Activated naive CD8-positive, alpha-beta T cell treated with anti-CD3 and anti-CD28 coated beads, Interleukin-2, amount 50 U/mL, for 16 hours (primary cell): ENCODE measurements at places on chromosomes 13 and 19.

DNA sequence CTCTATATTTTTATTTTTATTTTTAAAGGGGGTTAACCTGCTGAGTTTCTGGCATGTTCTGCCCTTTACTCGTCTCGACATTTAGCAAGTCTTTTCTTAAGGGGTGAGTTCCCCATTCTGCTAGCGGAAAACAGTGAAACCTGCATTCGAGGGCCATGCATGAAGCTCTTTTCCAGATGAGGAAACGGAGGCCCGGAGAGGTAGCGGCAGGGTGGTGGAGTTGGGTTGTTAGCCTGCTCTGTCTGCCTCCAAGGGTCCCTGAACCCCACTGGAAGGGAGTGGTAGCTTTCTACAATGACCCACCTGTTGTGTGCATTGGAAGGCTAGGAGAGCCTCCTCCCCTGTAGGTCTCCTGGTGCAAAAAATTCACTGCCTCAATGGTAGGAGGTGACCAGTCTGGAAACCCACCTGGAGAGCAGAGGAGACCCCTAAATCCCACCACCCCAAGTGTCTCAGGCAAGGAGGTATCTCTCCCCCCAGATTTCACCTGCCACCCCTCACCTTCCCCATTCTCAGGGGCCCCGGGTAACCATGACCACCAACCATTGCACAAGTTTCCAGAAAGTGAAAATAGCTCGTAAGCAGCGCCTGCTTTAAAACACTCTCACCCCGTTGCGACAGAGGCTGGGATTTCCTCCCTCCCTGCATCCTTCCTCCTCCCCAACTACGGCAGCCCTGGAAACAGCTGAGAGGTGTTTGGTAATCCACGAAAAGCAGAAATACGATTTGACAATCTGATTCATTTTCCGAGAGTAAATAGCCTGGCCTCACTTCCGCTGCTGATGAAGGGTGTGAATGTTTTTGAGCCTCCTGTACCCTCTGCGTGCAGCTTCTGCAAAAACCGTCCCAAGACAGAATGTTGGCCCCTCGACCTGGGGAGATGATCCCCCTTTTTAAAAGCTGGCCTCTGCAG is 3.5 kb downstream of the KLF2 start:
- DNase-seq, result no peak

DNA sequence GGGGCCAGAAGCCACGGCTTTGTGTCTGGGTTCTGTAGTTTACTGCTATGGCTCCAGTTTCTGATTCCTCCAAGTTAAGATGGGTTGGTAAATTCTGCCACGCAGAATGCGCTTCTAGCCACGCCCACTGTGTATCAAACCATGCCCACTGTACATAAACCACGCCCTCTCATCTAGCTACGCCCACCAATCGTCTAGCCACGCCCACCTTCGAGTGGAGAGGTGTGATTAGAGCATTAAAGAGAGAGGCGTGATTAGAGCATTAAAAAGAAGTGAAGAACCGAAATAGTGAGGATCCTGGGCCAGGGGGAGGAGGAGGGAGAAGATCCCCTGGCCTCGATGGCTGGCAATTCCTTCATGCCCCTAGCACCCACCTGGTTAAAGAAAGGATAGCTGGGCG is 43.7 kb upstream of the ADGRE5 start:
- DNase-seq, result no peak

- no peak for DNase-seq
Observed at GRCh38 chr13:68944272-68944671, 1163.4 kb upstream of the ATXN8OS start.

DNA sequence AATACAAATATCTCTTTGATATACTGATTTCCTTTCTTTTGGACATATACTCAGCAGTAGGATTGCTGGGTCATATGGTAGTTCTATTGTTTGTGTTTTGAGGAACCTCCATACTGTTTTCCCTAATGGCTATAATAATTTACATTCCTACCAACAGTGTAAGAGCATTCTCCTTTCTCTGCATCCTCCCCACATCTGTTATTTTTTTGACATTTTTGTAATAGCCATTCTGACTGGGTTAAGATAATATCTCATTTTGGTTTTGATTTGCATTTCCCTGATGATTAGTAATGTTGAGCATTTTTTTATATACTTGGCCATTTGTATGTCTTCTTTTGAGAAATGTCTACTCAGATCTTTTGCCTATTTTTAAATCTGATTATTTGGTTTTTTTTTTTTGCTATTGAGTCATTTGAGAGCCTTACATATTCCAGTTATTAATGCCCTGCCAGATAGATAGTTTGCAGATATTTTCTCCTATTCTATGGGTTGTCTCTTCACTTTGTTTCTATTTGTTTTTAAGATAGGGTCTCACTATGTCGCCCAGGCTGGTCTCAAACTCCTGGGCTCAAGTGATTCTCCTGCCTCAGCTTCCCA is 95.7 kb downstream of the FNDC3A start:
- no peak for DNase-seq

- DNase-seq, result no peak
Observed at GRCh38 chr13:92768602-92769001, 458.0 kb upstream of the GPC6 start.

- no peak for DNase-seq
Observed at GRCh38 chr13:24741016-24741662, 22.8 kb upstream of the RNF17 start.

- peak; percentile 49 for DNase-seq
Observed at GRCh38 chr19:42122691-42123607, 9.3 kb downstream of the POU2F2 start.

DNA sequence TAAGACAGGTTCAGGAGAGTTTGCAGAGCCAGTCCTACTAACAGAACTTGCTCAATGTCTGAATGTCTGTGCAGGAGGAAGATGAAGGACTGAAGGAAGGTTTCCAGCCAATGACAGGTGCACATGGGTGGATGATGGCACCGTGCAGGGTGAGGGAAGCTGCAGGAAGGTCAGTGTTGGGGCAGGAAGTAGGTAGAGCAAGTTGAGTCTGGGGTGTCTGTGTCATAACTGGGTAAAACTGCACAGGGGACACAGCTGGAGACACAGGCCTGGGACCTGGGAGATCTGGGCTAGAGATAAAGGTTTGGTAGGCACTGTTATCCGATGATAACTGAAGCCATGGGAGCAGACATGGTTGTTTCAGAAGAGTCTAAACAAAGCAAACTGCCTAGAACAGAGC is 116.9 kb downstream of the USP12 start:
- DNase-seq, result no peak

- DNase-seq, result no peak
Observed at GRCh38 chr19:38970664-38971532, 4.6 kb downstream of the FBXO17 start.

DNA sequence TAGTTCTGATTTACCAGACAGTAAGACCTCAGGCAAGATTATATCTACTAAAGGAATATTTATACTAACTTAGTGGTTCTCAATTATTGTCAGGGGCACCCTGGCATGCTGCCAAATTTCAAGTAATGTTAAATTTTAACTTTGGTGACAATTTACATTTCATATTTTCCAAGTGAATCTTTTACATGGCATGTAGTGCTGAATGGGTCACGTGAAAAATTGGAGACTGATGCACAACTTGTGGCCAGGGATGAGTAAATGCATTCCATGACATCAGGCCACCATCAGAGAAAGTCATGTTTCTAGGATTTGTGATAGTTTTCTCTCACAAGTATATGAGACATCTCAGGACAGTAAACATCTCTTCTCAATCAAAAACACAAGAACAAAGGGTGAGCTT is 202.6 kb upstream of the SOX21 start:
- DNase-seq, result no peak

DNA sequence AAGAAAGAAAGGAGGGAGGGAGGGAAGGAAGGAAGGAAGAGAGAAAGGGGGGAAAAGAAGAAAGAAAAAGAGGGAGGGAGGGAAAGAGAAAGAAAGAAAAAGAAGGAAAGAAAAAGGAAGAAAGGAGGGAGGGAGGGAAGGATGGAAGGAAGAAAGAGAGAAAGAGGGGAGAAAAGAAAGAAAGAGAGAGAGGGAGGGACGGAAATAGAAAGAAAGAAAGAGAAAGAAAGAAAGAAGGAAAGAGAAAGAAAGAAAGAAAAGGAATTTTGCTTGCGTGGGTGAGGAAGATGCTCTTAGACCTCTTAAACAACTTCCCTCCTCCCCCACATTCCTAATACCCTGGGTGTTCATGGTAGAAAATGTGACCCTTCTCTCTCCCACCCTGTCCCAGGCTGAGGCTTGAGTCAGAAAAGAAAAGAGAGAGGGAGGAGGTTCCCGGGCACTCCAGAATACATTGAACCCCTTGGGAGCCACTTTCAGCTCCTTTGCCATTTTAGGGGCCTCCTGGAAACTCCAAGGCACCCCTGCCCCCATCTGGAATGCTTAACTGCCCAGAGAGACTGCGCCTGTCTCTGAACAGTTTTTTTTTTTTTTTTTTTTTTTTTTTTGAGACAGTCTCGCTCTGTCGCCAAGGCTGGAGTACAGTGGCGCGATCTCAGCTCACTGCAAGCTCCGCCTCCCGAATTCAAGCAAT is 9.2 kb upstream of the KANK3 start:
- DNase-seq, result no peak

- no peak for DNase-seq
Observed at GRCh38 chr19:21680026-21680425, 87.4 kb downstream of the ZNF100 start.
